Inflammatory macrophage treated with lipopolysaccharide for 1 hour (primary cell): ENCODE measurements at places on chromosomes 7 and 10.
A peak's percentile ranks its signal among the peaks of the same experiment; 100 is the strongest.

DNA sequence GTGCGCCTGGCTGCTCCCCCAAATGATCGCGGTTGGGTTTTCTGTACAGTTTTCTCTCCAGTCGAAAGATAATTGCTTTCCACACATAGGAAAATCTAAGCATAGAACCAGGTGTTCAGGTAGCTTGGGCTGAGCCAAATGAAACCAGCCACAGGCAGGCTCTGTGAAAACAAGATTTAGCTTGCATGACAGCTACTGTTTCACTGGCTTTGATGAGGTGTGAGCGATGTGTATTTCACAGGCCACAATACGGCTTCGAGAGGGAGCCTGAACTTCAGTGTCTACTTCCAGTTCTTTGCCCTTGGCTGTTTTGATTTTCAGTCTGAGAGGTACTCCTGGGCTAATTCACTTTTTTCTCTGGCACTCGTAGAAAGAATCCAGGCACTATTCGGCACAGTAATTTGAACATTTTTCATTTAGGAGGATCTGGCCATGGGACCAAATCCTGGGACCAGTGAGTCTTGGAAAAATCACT lies 110.5 kb downstream of the JCAD start:
- DNase-seq = no peak

GRCh38 chr7:86978808-86979506 lies 80.5 kb downstream of the ELAPOR2 start:
- DNase-seq = no peak

DNA sequence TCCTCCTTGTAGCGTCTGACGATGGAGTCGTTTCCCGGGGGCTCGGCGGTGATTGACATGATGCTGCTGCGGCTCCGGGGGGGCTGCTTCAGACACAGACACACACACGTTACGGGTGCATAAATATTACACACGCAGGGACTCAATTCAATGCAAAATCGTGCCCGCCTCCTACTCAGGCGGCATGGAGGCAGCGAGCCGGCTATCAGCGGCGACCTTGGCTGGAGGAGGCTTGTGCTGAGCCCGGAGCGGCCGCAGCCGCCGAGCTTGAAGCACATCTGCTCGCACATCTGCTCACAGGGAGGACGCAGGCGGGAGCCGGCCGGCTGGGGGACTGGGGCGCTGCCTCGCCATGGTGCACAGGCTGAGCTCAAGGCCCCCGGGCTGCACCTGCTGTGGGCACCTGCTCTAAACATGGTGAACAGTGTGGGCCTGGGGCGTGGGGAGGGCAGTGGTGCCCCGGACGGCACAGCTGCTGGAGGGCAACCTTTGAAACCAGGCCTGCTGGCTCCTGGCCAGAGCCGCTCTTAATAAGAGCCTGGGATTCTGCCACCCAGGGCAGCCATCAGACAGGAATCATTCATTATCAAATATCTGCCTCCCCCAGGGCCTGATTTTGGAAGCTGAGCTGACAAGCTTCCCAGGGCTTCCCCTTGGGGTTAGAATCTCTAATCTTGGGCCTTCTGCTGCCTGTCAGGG lies 84.7 kb upstream of the GNA12 start:
- DNase-seq = no peak

- DNase-seq = no peak
Observed at GRCh38 chr7:138325434-138325833, 134.6 kb upstream of the TRIM24 start.

GRCh38 chr7:24949884-24950283 lies 30.1 kb downstream of the OSBPL3 start:
- no peak for DNase-seq

DNA sequence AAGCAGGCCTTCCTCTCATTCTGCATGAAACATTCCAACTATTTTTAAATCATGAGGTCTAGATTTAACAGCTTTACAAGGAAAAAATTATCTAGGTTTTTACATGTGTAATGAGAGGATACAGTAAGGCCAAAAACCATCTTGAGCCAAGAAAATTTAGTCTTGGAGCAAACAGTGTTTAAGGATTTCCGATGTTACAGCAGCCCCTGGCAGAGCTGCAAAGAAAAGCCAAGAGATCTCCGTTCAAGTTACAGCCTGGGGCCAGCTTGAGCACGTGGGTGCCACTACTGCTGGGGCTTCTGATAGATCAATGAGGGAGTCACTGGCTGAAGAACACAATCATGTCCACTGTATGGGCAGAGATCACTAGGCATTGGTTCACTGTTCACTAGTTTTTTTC lies 156.2 kb downstream of the EVX1 start:
- no peak for DNase-seq

DNA sequence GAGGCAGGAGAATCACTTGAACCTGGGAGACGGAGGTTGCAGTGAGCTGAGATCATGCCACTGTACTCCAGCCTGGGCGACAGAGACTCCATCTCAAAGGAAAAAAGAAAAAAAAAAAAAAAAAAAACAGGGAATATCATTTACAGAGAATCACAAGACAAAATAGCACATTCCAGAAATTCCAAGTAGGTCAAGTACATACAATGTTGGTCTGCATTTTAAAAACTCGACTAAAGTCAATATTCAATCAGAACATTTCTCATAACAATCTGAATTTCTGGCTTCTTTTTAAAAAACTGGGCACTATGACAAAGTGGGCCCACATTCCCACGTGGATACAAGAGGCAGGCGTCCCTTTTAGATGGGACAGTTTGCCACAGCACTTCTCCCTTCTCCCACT lies 12.8 kb downstream of the ZC3HAV1L start:
- DNase-seq = no peak

DNA sequence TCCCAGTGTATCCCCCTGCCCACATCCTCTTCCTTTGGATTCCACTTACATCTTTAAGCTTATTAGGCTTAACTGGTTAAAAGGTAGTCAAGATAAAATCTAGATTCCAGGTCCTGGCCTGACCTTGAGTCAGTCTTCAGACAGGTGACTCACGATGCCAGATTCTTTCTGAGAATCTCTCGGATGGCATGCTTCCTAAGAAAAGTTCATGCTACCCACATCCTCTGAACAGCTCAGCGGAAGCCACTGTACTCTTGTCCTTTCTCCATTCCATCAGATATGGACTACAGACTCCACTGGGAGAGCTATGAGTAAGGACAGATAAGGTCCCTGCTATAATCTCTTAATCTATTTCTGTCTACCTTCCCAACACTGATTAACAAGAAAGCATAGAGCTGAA lies 43.4 kb downstream of the DNMBP start:
- DNase-seq = no peak

DNA sequence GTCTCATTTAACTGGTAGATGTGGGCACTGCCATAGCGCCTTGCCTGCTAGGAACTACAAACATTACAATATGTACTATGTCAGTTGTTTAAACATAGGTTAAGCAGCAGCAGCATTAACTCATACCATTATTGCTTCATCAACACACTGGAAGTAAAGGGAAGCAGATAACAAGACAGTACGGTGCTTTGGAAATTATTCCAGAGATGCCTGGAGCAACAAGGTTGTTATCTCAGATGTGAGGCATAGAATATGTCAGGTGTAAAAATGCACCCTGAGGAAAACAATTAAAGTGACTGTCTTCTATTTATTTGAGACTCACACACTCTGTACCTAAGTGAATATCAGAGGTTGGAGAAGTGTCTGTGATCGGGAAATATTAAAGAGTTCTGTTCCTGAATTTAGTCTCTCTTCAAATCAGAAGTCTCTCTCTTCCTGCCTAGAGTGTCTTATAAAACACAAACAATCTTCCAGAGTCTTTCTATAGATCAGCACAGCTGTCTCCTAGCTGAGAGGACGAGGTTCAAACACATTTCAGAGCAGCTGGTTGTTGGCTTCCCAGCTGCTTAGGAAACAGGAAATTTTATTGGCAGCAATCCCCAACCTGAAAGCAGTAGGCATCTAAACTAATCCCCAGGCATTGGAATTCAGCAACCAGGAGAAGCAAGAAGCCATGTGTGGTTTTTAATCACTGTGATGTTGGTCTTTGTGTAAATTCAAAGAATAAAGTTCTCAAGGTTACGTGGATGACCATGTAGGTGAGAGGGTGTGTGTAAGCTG lies 994.4 kb upstream of the LRRTM3 start:
- DNase-seq = no peak

GRCh38 chr10:30489346-30489745 lies 55.4 kb downstream of the MAP3K8 start:
- peak; percentile 40 for DNase-seq

DNA sequence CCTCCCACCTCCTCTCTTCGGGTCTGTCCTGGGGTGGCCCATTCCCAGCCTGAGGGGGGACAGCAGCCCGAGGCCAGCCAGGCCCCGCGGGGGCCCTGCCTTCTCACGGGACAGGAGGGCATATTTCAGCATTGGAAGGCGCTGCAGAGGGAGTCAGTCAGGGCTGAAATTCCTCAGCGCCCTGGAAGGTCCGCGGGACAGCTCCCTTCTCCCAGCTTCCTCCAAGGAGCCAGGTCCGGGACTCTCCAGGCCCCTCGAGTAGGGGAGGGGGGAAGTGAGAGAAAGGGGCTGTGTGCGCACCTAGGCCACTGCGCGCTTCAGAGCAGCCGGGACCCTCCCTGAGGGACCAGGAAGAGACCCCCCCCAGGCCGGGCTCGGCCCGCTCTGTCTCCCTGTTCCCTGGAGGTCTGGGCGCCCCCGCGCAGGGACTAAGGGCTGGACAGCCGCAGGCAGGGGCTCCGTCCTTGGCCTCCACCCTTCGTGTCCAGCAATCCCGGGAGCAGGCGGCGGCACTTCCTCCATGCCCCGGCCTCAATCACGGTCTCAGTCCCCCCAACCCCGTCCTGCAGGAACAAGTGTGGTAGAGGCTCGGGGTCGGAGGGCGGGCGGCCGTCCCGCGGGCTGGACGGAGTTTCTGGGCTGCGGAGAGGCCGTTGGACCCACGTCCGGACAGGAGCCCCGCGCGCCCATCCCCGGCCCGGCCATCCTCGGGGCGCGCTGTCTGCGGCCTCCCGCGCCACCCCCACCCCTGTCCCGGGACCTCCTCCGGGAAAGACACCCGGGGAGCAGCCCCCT lies 6.0 kb upstream of the ELFN1 start:
- DNase-seq = no peak

DNA sequence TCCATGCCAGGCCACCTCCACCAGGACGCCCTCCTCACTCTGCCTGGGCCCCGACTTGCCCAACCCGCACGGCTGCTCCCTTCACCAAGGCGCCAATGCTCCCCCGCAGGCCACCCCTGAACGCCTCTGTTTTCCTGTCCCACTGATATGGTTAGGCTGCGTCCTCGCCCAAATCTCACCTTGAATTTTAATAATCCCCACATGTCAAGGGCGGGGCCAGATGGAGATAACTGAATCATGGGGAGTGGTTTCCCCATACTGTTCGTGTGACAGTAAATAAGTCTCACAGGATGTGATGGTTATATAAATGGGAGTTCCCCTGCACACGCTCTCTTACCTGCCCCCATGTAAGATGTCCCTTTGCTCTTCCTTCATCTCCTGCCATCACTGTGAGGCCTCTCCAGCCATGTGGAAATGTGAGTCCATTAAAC lies 29.8 kb downstream of the RSU1 start:
- DNase-seq = no peak

DNA sequence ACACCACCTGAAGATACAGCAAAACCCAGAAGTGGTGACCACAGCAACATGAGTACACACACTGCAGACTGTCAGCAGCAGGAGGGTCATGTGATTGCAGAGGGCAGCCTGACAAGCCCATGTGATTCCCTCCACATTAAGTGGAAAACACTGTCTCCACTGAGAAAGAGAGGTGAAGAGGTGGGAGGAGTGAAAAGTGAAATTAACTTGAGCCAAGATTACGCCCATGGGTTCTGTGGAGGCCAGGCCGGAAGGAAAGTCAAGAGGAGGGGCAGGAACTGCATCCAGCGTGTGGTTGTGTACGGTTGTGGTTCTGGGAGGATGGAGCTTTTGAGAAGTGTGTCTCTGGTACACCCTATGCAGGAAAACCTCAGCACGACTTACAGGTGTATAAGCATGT lies 138.5 kb downstream of the PLXNA4 start:
- peak; percentile 44 for DNase-seq

GRCh38 chr10:24531439-24531838 lies 192.2 kb downstream of the ARHGAP21 start:
- no peak for DNase-seq

GRCh38 chr7:148953676-148954075 lies 69.6 kb upstream of the EZH2 start:
- DNase-seq = no peak

DNA sequence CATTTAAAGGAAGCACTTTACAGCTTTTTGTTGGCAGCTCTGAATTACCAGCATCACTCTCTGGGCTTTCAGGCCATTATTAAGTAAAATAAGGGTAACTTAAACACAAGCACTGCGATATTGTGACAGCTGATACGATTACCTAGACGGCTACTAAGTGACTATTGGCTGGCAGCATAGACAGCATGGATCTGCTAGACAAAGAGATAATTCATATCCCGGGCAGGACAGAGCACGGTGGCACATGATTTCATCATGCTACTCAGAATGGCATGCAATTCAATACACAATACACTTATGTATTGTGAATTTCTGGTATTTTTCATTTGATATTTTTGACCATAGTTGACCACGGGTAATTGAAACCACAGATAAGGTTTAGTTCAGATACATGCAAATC lies 522.0 kb upstream of the LRRN3 start:
- DNase-seq = no peak

DNA sequence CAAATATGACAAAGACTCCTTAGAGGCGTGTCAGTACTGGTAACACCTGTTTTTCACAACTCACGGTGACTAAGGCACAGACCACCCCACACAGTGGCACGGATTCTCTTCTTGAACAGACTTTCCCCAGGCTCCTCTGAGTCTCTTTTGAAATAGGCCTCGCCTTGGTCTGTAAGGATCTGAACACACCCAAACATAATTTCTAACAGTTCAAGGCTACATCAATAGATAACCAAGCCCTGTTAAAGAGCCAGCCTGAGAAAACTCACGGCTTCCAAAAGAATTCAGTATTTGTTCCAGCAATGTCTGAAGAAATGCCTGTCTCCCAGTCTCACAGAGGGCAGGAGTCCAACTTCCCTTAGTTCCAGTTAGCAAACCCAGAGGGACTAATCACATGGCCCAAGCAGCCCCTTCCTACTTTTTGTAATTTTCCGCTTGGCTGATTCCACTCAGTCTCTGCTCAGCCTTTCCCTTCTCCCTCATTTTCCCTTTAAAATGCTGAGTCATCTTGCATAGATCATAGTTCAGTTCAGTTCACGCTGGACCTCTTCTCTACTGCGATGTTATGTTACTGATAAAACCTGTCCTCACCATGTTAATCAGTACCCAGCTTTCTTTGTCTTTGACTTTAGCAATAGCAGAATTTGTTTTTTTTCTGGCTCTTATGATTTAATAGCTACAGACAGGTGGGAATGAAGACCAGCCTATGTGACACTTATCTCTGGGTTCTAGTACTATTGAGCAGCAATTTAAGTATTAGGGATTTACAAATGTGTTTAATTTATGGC lies 22.6 kb upstream of the AKR1C3 start:
- DNase-seq = no peak

- DNase-seq = no peak
Observed at GRCh38 chr10:99849536-99849935, 67.1 kb downstream of the ABCC2 start.
